ENCODE measurements at places on chromosomes 5 and 9. TPM values are rescaled to one million over a fixed set of nuclear protein-coding genes. Genes with fewer than 3 reads are reported as not detected.

The ZNF366 gene
- not detected for total RNA-seq

The STKLD1 gene
- total RNA-seq, result 1.3 TPM

The KIF12 gene
- not detected for total RNA-seq

The SPATA31E1 gene
- not detected for total RNA-seq

The KIF4B gene
- total RNA-seq, result 0.07 TPM

The PCDHA10 gene
- total RNA-seq, result not detected

The ADGRV1 gene
- 0.05 TPM for total RNA-seq

The C5orf46 gene
- not detected for total RNA-seq

The FBXL7 gene
- not detected for total RNA-seq

The IPO11 gene
- total RNA-seq, result 29.1 TPM

The RETREG1 gene
- total RNA-seq, result 39.9 TPM

Data from T-helper 1 cell treated with Interleukin-12 subunit alpha and Interleukin-12 subunit beta and Interleukin-4 antibody, amounts not matched to agents 30 ng/mL and 1 ng/mL, for 36 hours (primary cell).